ENCODE measurements at places on chromosomes 7 and 10. TPM values are rescaled to one million over a fixed set of nuclear protein-coding genes. Genes with fewer than 3 reads are reported as not detected.

DNA sequence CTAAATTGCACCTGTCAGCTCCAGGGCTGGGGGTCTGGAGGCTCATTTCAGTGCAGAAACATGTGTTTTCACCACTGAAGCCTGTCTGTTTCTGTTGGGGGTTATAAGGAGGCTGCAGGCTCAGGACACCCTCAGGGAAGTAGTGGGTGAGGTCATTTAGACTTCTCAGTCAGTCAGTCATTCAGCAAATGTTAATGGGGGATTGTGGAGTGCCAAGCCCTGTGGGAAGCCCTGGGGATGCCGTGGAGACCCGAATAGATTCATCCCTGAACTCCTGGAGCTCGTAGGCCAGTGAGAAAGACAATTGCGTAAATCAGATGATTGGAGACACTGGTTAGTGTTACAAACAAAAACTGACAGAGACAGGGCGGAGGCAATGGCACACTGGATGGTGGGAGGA, 19.2 kb downstream of the LHPP start:
- no peak for DNase-seq

The PIP gene
- not detected for total RNA-seq

The DDC gene
- total RNA-seq = not detected

The ZNF425 gene
- total RNA-seq = 0.57 TPM

- DNase-seq = no peak
These were observed 933 bp upstream of the RNF32 start for GRCh38 chr7:156639426-156640256.

The GHRHR gene
- not detected for total RNA-seq

The CCDC7 gene
- 6.8 TPM for total RNA-seq

DNA sequence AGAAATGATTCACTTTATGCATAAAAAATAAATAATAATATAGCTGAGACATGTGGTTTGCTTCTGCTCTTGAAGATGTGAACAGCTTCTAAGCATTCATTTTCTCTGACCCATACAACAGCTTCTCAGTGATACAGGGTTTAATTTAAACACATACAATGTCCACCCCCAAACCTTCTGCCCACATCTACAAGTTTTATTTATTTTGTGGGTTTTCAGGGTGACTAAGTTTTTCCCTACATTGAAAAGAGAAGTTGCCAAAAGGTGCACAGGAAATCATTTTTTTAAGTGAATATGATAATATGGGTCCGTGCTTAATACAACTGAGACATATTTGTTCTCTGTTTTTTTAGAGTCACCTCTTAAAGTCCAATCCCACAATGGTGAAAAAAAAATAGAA, 17.2 kb downstream of the INHBA start:
- DNase-seq = no peak

DNA sequence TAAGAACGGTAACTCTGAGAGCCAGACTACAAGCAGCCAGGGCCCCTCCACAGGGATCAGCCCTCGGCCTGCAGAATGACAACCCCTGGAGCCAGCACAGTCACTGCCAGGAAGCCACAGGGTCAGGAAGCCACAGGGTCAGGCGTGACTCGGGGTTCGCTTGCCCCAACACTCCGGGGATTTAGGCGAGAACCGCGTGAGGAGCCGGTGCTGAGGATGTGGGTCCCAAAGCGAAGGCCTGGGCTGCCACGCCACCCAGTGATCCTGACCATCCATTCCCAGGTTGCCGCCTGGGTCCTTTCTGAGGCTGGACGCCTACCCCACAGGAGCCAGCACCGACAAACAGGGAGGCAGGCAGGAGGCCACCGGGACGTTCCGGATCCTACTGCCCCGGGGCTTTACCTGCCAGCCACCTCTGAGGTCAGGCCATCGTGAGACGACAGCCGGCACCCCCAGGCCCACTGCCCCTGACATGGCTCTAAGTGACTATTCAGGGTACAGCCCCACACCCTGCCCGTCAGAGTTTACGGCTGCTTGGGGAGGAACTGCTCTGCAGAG, 228.6 kb downstream of the ELFN1 start:
- no peak for DNase-seq

The NPY4R gene
- total RNA-seq = not detected
